Colonic mucosa (tissue), 4 donors: ENCODE measurements at places on chromosomes 13 and 19. TPM values are rescaled to one million over a fixed set of nuclear protein-coding genes. Genes with fewer than 3 reads are reported as not detected.

RAB3A gene
- 3.5 TPM for total RNA-seq

CLDND2 gene
- not detected for total RNA-seq

- no peak overlapping the region for H3K4me3 ChIP-seq
- H3K4me1 ChIP-seq: no peaks in the 10 kb centered on the region
- H3K27me3 ChIP-seq: no peaks in the 10 kb centered on the region
- DNase-seq: no peak
Observed at GRCh38 chr13:59354665-59355369, 808.9 kb downstream of the DIAPH3 start.

DNA sequence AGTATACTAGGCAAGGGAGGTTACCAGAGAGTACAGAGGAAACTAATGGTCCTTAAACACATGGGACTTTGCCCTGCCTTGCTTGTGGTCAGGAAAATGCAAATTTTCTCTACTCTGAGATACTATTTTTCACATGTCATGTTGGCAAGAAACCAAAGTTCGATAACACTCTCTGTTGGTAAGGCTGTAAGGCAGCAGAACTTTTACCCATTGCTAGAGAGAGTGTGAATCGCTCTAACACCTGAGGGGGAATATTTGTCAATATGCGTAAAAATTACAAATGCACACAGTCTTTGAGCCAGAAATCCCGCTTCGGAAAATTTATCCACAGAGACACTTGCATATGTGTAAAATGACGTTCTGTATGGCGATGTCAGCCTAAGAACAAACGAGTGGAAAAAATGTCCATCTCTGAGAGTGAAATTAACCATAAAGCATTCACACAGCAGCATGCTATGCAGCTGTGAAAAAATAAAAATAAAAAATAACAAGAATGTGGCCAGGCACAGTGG is 9.5 kb upstream of the RFX1 start:
- no peak overlapping the region for H3K4me3 ChIP-seq
- DNase-seq: no peak
- no peak overlapping the region for H3K27ac ChIP-seq
- no peaks in the 10 kb centered on the region for H3K4me1 ChIP-seq
- H3K36me3 ChIP-seq: no peaks in the 10 kb centered on the region

GRCh38 chr19:18297308-18297707 is 15.9 kb upstream of the JUND start:
- no peak overlapping the region for H3K27ac ChIP-seq
- H3K4me1 ChIP-seq: peaks cover 7% of the 10 kb centered on the region
- no peaks in the 10 kb centered on the region for H3K27me3 ChIP-seq
- no peaks in the 10 kb centered on the region for H3K36me3 ChIP-seq
- no peak for DNase-seq

- H3K27ac ChIP-seq: no peak overlapping the region
- H3K27me3 ChIP-seq: no peaks in the 10 kb centered on the region
- DNase-seq: no peak
- no peaks in the 10 kb centered on the region for H3K36me3 ChIP-seq
- H3K4me3 ChIP-seq: no peak overlapping the region
- H3K4me1 ChIP-seq: no peaks in the 10 kb centered on the region
Observed at GRCh38 chr13:31982124-31982523, 49.5 kb upstream of the FRY start.
